ENCODE measurements at places on chromosomes 5 and 9.

- no peak for DNase-seq
These were observed 1.5 kb upstream of the FCHO2 start for GRCh38 chr5:72954389-72954788.

GRCh38 chr5:158224253-158224652 lies 365.3 kb upstream of the CLINT1 start:
- no peak for DNase-seq

- DNase-seq = no peak
These were observed 94.3 kb downstream of the DAP start for GRCh38 chr5:10666531-10667299.

GRCh38 chr5:124515497-124516245 lies 230.8 kb downstream of the ZNF608 start:
- DNase-seq = no peak

DNA sequence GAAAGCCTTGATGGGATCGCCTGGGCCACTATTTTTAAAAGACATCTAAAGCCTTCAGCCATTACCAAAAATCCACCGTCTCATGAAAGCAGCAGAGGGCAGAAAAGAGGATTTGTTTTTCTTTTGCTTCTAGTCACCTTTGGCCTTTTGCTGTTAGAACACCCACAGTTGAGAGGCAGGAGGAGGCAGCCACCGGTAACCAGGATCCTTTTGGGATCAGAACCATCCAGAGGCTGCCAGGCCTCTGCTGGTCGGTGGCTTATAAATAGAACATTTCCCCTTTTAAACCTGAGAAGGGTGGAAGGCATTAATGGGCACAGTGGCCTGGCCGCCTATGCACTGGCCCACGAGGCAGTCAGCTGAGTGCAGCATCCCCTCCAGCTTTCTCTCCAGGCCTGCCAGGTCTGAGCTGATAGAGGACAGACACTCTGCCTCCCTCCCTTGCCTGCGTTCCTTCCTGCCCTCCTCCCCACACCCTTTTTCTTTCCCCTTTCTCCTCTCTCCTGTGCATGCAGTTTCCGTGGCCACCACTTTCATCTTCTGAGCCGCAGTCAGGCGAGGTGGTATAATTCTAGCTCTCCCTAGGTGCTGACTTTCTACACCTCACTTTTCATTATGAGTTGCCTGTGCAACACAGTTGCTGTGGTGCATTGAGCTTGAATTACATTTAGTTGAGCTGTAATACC lies 253.4 kb downstream of the ARHGAP26 start:
- no peak for DNase-seq

- no peak for DNase-seq
These were observed 52.0 kb upstream of the PTGER4 start for GRCh38 chr5:40627706-40628105.

GRCh38 chr5:123439709-123440108 lies 16.5 kb upstream of the CEP120 start:
- no peak for DNase-seq

GRCh38 chr9:78765861-78766260 lies 468.9 kb downstream of the PSAT1 start:
- no peak for DNase-seq

DNA sequence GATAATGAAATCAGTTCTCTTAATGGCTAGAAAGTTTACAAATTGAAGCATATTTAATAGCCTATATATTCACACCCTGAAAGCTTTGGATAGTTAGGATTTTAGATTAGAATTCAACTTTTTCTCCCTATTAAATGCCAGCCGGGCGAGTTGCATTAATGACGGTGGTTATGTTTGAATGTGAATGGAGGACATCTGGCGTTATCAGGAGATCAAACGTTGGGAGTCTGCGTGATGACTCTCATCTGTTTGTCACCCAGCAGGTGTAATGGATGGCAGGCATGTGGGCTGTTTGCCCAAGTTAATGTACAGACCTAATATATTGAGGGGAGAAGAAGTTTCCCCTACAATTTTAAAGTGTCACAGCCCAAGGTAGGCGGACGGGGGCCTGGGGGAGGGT lies 1227.7 kb upstream of the WWC1 start:
- no peak for DNase-seq

DNA sequence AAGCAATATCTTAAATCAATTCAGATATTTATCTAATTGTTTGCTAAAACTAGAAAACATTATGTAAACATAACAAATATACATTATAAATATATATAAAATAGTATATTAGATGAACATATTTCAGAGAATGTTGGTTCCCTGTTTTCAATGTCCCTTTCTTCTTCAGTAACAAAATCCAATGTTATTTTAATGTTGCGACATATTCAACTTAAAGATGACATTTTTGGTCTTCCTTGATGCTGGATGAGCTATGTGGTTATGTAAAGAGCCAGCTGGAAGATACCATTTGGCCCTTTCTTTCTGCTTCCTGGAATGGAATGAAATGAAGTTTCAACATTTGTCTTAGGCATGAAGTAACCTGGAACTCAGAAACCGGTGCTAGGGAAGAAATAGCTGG lies 668.1 kb upstream of the CDH6 start:
- DNase-seq = no peak

DNA sequence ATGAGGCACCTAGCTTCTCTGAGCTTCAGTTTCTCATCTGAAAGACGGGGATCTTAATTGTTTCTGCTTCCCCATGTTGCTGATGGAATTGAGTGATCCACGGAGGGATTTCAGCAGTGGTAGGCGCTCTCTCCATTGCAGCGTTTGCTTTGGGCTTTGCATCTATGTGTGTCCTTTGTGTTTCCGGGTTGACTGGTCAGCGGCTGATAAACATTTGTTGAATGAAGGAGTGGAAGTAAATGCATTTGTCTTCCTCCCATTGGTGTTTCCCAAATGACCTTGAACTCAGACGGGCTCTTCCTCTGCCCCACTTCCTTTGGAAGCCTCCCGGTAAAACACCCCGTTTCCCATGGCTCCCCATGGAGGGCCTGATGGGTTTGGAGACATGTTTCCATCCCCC lies 117.2 kb downstream of the GAPVD1 start:
- no peak for DNase-seq

DNA sequence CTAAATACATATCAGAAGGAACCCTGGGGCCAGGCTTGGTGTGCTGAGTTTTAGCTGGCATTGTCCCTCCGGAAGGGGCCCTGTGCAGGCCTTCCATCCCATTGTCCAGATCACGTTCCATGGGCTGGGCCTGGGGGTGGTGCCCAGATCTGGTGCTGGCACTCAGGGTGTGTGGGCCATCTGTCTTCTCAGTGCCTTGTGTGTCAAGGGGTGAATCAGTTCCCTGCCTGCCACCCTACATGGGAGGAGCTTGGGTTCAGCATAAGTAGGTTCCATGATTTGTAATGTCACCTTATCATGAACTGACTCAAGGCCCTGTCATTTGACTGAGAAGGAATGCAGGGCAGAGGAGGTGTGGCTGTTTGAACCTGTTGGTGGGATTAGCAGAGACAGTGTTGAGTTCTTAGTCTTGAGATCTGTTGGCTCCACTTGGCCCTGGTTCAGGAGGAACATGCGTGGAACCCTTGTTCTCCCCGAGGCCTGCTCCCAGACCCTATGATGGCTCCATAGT lies 176.8 kb downstream of the MACROH2A1 start:
- DNase-seq = peak; percentile 43

GRCh38 chr9:75438716-75439115 lies 350.4 kb downstream of the OSTF1 start:
- no peak for DNase-seq

- no peak for DNase-seq
These were observed 189.1 kb upstream of the ANKRD55 start for GRCh38 chr5:56422076-56422762.

DNA sequence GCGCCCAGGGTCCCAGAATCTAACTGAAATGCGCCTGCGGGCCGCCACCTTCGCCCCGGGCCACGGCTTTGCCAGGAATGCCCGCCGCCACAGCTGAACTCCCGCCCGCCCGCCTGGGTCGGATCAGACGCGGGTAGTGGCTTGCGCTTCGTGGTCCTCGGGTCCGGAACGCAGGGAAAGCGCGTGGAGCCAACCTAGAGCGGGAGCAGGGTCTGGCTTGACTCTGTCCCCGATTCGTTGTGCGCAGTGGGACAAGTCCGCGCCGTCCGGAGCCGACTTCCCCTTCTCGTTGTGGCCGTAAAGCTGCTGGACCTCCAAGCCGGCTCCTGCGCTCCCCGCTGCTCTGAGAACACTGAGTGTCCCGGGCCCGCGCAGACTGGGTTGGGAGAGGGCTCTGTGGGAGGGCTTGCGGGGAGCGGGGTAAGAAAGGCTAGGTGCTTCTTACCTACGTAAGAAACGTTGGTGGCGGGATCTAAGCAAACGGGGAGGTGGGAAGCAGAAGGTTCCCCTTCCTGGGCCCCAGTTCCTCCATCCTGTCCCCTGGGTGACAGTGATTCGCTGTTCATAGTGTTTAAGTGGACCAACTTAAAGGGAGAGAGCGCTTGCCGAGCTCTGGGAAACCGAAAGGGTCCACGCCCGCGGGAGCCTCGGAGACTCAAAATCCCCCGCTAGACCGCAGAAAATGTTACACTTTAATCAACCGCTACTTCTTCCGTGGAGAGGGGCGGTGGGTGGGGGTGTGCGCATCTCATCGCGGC lies 4.4 kb upstream of the FOXE1 start:
- no peak for DNase-seq

- no peak for DNase-seq
These were observed 130.0 kb downstream of the PIK3R1 start for GRCh38 chr5:68345582-68345981.

GRCh38 chr5:7904170-7904569 lies 35.2 kb downstream of the MTRR start:
- peak; percentile 85 for DNase-seq

DNA sequence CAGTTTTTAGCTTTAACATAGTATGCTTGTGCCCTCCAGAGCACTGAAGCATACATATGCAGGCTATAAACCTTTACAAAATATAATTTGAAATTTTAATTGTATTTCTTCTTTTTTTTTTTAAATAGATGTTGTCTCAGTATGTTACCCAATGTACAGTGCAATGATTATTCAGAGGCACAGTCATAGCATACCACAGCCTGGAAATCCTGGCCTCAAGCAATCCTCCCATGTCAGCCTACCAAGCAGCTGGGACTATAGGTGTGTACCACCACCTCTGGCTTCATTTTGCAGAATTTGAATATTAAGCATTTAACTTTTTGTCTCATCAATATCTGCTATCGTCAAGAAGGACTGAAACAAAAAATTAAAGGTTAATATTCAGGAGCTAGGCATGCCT lies 16.9 kb upstream of the ZNF782 start:
- DNase-seq = no peak

DNA sequence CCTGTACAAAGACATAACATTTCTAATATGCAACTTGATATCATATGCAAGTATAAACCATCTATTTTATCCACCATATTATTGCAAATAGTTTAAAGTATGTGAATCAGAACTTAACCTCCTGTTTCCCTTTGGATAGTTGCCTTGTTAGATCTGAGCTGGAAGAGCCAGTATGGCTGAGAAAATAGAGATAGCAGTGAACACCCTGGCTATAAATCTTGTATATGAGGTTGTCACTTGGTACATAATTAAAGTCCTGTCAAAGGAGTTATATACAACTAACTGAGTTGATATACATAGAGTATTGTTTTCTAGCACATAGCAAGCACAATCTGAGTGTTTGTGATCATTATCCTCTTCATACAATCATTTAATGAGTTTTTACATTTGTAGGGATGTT lies 272.3 kb downstream of the NTRK2 start:
- DNase-seq = no peak

- no peak for DNase-seq
These were observed 45.8 kb upstream of the STK32A start for GRCh38 chr5:147189109-147189424.

All from RCC 7860 (cell line).